ENCODE measurements at places on chromosomes 1 and 21.

- peak; percentile 42 for DNase-seq
- H3K4me3 ChIP-seq, result no peak overlapping the region
- H3K4me1 ChIP-seq, result no peaks in the 10 kb centered on the region
- no peaks in the 10 kb centered on the region for H3K36me3 ChIP-seq
- no peaks in the 10 kb centered on the region for H3K27me3 ChIP-seq
These were observed 32.1 kb upstream of the EPHX4 start for GRCh38 chr1:91997607-91998195.

GRCh38 chr21:41438425-41439113, 12.5 kb downstream of the MX1 start:
- no peaks in the 10 kb centered on the region for H3K4me1 ChIP-seq
- DNase-seq, result no peak
- no peaks in the 10 kb centered on the region for H3K27me3 ChIP-seq
- peaks cover 99% of the 10 kb centered on the region for H3K36me3 ChIP-seq

- no peaks in the 10 kb centered on the region for H3K27me3 ChIP-seq
- H3K27ac ChIP-seq, result no peak overlapping the region
- H3K4me3 ChIP-seq, result no peak overlapping the region
- no peak for DNase-seq
- no peaks in the 10 kb centered on the region for H3K4me1 ChIP-seq
These were observed 56.0 kb upstream of the NTPCR start for GRCh38 chr1:232894436-232894835.

DNA sequence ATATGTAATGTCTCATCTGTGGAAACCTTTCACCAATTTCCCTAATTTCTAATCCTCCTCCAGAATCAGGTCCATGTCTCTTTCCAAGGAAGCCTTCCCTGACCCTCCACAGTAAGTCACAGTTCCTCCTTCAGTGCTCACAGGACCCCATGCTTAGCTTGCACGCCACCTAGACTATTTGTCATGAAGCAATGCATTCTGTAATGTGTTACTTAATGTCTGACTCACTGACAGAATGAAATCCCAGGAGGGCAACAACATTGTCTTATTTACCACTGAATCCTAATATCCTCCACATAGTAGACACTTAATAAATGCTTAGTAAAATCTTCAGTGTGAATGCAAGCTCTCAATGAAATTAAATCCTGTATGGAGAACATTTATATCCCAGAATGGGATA, 245.9 kb upstream of the PLD5 start:
- H3K36me3 ChIP-seq, result no peaks in the 10 kb centered on the region
- H3K4me1 ChIP-seq, result no peaks in the 10 kb centered on the region

DNA sequence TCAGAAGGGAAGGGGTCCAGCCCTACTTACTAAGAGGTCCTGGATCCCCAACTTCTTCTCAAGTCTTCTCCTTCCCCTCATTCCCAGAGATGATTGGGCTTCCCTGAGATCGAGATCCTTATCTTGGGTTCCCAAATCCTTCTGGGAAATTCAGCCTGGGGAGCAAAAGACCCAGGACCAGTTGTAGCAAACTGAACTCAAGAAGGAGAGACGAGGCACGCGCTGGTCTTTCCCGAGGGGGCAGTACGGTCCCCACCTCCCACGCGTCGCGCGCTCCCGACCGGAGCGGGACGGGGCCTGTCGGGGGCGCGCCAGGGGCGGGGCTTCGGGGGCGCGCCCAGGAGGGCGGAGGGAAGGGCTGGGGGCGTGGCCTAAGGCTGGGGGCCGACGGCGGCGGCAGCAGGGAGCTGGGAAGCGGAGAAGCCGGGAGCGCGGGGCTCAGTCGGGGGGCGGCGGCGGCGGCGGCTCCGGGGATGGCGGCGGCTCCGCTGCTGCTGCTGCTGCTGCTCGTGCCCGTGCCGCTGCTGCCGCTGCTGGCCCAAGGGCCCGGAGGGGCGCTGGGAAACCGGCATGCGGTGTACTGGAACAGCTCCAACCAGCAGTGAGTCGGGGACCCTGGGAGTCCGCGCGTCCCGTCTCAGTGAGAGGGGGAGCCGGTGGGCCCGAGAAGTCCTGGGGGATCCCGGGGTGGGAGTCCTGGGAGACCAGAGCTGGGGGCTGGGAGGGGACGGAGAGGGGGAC, at the start of gene EFNA3:
EFNA3 (plus strand) TSS at position 369 of the 741 bp plus-strand sequence; CDS start at position 474, 105 bp downstream.
- no peaks in the 10 kb centered on the region for H3K36me3 ChIP-seq
- peaks cover 48% of the 10 kb centered on the region for H3K27me3 ChIP-seq
- H3K4me3 ChIP-seq, result peak within 1 kb of the TSS; percentile 45
- no peak within 1 kb of the TSS for H3K27ac ChIP-seq

- H3K36me3 ChIP-seq, result no peaks in the 10 kb centered on the region
- no peak overlapping the region for H3K4me3 ChIP-seq
- H3K4me1 ChIP-seq, result no peaks in the 10 kb centered on the region
- no peaks in the 10 kb centered on the region for H3K27me3 ChIP-seq
- DNase-seq, result no peak
These were observed 25.8 kb downstream of the ABCA4 start for GRCh38 chr1:94095112-94095637.

DNA sequence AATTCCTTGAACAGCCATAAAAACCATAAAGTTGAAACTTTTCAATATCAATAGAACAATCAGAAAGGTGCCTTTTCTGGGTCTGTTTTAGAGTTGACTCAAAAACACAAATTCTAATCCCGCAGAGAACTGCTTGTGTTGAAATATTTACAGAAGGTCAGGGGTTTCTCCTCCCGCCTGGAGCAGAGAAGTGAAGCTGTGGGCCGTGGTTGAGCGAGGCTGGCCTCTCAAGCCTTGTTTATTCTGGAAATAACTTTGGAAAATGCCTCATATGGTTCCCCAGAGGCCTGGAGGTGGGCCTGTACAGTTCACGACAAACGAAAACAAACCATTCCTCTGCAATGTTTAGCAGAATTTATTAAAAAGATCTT, 90.8 kb upstream of the ERRFI1 start:
- no peaks in the 10 kb centered on the region for H3K36me3 ChIP-seq
- no peak for DNase-seq
- no peaks in the 10 kb centered on the region for H3K4me1 ChIP-seq

All from B cell (primary cell).